ENCODE measurements at places on chromosomes 13 and 19. TPM values are rescaled to one million over a fixed set of nuclear protein-coding genes. Genes with fewer than 3 reads are reported as not detected.
A peak's percentile ranks its signal among the peaks of the same experiment; 100 is the strongest.

- no peaks in the 10 kb centered on the region for H3K27me3 ChIP-seq
- H3K4me3 ChIP-seq = no peak overlapping the region
- H3K27ac ChIP-seq = no peak overlapping the region
These were observed 95.0 kb downstream of the RNF17 start for GRCh38 chr13:24858953-24859352.

SLC25A15 gene
- total RNA-seq = 5.1 TPM

SLC17A7 gene
- 1.4 TPM for total RNA-seq

DNA sequence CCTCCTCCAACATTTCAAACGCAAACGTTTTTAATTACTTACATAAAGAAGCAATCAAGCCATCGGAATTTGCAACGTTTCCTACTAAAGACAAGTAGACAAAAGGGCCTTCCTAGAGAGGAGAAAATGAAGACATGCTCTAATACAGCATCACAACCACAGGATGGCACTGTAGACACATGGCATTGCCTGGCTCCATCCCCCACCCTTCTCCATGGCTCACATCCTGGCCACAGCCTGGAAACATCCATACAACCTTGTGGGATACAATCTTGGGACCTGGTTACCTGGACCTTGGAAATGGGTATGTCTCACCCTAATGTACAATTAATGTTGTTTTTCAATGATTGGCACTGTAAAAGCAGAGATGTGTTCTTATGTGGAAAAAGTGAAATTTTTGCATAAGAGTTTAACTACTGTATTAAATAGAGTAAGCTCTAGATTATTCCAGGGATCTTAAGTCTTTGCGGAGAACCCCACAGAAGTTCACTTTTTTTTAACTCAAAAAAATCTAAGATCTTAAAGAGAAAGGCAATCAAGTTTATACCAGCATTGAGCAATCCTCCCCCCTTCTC, 21.5 kb downstream of the EBPL start:
- no peak overlapping the region for H3K27ac ChIP-seq
- peak; percentile 36 for DNase-seq
- H3K36me3 ChIP-seq = peaks cover 14% of the 10 kb centered on the region
- H3K27me3 ChIP-seq = no peaks in the 10 kb centered on the region
- no peak overlapping the region for H3K4me3 ChIP-seq

- peak; percentile 27 for DNase-seq
- H3K4me1 ChIP-seq = no peaks in the 10 kb centered on the region
- H3K36me3 ChIP-seq = no peaks in the 10 kb centered on the region
- H3K27ac ChIP-seq = no peak overlapping the region
- no peak overlapping the region for H3K4me3 ChIP-seq
These were observed 39.9 kb upstream of the CCNE1 start for GRCh38 chr19:29771708-29772414.

ZNF565 gene
- 2.3 TPM for total RNA-seq

ZC3H4 gene
- total RNA-seq = 33.9 TPM

SLITRK1 gene
- not detected for total RNA-seq

ZNF221 gene
- total RNA-seq = 5.1 TPM

PRRG2 gene
- 1.1 TPM for total RNA-seq

DNA sequence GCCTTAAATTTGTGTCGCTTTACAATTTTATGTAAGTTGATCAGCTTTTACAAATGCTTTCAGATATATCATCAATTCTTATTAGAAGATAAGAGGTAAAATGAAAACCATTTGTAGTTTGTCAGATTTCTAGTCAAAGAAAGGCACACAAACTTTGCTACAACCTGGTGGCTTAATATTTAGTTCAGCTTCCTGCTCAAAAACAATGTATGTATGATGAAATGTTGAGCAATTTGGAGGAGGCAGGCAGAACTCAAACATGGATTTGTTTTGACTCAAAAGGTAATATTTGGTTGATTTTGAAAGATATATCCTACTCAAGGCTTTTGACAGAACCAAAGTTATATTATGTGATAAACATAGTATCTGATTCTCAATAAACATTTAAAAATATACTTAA, 24.2 kb downstream of the NEK5 start:
- no peaks in the 10 kb centered on the region for H3K4me1 ChIP-seq
- DNase-seq = no peak
- no peaks in the 10 kb centered on the region for H3K27me3 ChIP-seq
- no peak overlapping the region for H3K27ac ChIP-seq

DNA sequence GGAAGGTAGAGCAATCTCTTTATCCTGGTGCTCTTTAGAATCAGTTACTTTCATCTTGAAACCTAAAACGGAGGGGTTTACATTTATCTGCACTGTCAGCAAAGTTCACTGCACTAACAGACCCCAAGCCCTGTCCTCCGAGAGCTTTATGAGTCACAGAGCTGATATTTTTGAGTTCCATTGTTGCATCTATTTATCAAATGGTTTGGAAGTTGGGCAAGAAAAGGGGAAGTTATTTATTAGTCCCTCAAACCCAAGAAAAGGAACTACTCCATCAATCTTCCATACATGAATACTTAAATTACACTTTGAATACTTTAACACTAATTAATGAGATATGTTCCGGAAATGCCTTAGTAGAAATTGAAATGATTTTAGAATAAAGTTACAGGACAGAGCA, 55.5 kb downstream of the EDNRB start:
- H3K36me3 ChIP-seq = no peaks in the 10 kb centered on the region
- no peak for DNase-seq
- no peaks in the 10 kb centered on the region for H3K27me3 ChIP-seq

- H3K4me3 ChIP-seq = no peak overlapping the region
- no peaks in the 10 kb centered on the region for H3K27me3 ChIP-seq
- H3K36me3 ChIP-seq = no peaks in the 10 kb centered on the region
- no peaks in the 10 kb centered on the region for H3K4me1 ChIP-seq
These were observed 33.6 kb downstream of the KCTD15 start for GRCh38 chr19:33830264-33830663.

DNA sequence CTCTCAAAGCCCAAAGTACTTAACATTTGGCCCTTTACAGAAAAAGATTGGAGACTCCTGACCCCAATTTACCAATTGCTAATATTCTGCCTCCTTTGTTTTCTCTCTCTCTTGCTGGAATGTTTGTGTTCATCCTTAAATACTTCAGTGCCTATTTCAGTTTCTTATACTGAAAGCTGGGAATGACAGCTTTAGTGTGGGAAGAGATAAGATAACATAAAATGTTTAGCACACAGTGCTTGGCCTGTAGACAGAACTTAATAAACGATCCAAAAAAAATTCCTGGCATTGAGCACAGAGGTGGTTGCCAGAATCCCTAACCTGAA, 3.0 kb upstream of the PLEKHF1 start:
- H3K36me3 ChIP-seq = no peaks in the 10 kb centered on the region
- H3K4me1 ChIP-seq = peaks cover 50% of the 10 kb centered on the region
- H3K27ac ChIP-seq = peak overlapping the region; percentile 89
- DNase-seq = no peak
- no peaks in the 10 kb centered on the region for H3K27me3 ChIP-seq
- peak overlapping the region; percentile 20 for H3K4me3 ChIP-seq

DMKN gene
- total RNA-seq = 12.1 TPM

DNA sequence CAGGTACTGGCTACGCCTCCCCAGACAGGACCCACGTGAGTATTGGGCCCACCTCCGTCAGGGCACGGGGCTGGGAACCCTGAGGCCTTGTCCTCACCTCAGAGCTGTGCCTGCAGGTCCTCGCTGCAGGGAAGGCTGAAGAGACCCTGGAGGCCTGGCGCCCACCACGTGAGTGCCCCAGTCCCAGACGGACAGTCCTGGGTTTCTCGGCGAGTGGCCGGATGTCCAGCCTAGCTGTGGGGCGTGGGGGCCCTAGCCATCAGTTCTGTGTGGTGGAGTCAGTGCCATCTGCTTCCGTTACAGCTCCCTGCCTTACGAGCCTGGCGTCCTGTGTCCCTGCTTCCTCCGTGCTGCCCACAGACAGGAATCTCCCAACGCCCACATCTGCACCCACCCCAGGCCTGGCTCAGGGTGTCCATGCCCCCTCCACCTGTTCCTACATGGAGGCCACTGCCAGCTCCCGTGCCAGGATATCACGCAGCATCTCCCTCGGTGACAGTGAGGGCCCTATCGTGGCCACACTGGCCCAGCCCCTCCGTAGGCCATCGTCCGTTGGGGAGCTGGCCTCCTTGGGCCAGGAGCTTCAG, 7.8 kb upstream of the OVOL3 start:
- no peaks in the 10 kb centered on the region for H3K36me3 ChIP-seq
- H3K4me1 ChIP-seq = no peaks in the 10 kb centered on the region
- no peak overlapping the region for H3K4me3 ChIP-seq
- DNase-seq = no peak

- H3K4me3 ChIP-seq = peak overlapping the region; percentile 22
- H3K27ac ChIP-seq = peak overlapping the region; percentile 81
- no peak for DNase-seq
- H3K4me1 ChIP-seq = peaks cover 85% of the 10 kb centered on the region
- no peaks in the 10 kb centered on the region for H3K27me3 ChIP-seq
- peaks cover 17% of the 10 kb centered on the region for H3K36me3 ChIP-seq
These were observed 5.4 kb downstream of the KANK2 start for GRCh38 chr19:11191934-11192333.

FAM174C gene
- total RNA-seq = 28.7 TPM

DNA sequence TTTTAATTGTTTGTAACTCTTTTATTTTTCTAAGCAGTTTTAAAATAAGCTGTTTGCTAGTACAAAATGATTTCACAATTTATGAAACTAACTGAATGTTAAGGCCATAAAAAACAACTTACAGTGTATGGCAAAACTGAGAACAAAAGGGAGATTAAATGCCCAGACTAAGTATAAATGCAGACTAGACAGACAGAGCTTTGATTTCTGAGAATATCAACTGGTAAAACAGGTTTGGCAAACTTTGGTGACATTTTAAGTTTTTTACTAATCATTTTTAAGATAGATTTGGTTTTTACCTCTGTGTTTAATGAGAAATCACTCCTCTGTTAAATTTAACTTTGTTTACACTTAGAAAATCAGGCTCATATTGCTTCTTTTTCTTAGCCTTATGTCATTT, 127.5 kb upstream of the KLF5 start:
- H3K27me3 ChIP-seq = no peaks in the 10 kb centered on the region
- peaks cover 38% of the 10 kb centered on the region for H3K36me3 ChIP-seq
- no peaks in the 10 kb centered on the region for H3K4me1 ChIP-seq
- H3K4me3 ChIP-seq = no peak overlapping the region

- no peaks in the 10 kb centered on the region for H3K36me3 ChIP-seq
- no peak for DNase-seq
- H3K4me3 ChIP-seq = no peak overlapping the region
- H3K27ac ChIP-seq = no peak overlapping the region
These were observed 268.7 kb downstream of the MZT1 start for GRCh38 chr13:72458701-72459100.

GRCh38 chr19:31503211-31503610, 154.0 kb upstream of the TSHZ3 start:
- no peak overlapping the region for H3K4me3 ChIP-seq
- DNase-seq = no peak
- H3K4me1 ChIP-seq = no peaks in the 10 kb centered on the region
- no peak overlapping the region for H3K27ac ChIP-seq
- H3K36me3 ChIP-seq = no peaks in the 10 kb centered on the region
- H3K27me3 ChIP-seq = no peaks in the 10 kb centered on the region

GRCh38 chr13:104143760-104144416, 1077.7 kb upstream of the SLC10A2 start:
- H3K4me3 ChIP-seq = no peak overlapping the region
- no peaks in the 10 kb centered on the region for H3K27me3 ChIP-seq
- no peak overlapping the region for H3K27ac ChIP-seq
- DNase-seq = no peak

CASP14 gene
- total RNA-seq = not detected

DNA sequence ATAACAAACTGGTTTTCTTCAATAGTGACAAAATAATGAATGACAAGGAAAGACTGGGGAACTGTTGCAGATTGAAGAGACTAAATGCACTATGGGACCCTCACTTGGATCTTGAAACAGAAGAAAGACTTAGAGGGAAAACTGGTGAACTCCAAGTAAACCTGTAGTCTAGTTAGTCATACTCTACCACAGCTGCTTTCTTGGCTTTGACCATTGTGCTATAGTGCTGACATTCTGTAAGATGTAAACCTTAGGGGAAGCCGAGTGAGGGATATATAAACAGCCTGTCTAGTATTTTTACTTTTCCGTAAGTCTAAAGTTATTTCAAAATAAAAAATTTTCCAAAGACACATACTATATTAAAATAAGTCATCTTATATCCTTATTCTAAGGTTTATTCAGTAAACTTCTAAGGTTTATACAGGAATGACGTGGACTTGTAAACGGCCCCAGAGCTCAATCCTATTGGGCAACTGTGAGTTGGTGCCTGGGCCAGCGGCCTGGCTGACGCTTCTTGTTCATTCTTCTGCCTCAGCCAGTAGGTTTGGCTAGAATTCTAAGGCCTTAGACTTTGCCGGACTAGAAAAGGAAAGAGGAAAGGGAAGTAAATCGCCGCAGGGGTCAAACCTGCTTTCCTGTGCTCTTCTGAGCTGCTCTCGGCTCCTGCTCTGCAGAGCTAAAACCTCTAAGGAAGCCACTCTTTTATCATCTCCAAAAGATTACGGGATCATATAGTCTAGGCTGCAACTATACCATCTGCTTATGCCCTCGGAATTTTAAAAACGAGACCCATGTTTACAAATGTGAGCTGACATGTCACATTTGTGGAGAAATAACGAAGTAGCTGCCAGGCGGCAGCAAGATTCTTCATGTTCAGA, 33.6 kb upstream of the UBE2L5 start:
- no peak overlapping the region for H3K4me3 ChIP-seq
- H3K4me1 ChIP-seq = no peaks in the 10 kb centered on the region
- H3K27ac ChIP-seq = no peak overlapping the region
- H3K27me3 ChIP-seq = no peaks in the 10 kb centered on the region
- H3K36me3 ChIP-seq = no peaks in the 10 kb centered on the region
- no peak for DNase-seq

SPC24 gene
- 8.7 TPM for total RNA-seq

DNA sequence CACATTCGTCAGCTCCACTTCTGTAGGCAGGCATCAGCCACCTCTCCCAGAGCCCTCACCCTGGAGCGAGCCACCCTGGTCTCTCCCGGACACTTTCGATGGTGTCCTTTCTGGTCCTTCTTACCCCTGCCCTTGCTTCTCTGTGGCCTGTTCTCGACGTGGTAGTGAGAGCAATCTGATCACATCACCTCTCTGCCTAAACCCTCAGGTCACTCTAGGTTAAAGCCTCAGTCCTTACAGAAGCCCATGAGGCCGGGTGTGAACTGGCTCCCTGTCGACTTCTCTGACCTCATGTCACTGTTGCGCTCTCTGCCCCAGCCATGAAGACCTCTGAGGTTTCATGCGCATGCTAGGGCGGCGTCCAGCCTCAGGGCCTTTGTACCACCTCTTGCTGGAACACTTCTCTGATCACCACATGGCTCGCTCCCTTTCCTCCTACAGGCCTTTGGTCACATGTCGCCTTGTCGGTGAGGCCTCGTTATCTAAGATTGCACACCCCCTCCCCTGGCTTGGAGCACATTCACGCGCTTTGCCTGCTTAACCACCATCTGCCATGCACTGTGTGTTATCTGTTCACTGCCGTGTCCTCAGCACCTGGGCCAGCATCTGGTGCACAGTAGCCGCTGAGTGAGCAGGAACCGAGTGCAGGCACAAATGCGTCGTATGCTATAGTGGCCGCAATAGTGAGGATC, 101.5 kb downstream of the DPF1 start:
- H3K4me3 ChIP-seq = no peak overlapping the region
- H3K27ac ChIP-seq = no peak overlapping the region
- DNase-seq = no peak
- H3K36me3 ChIP-seq = no peaks in the 10 kb centered on the region
- H3K27me3 ChIP-seq = no peaks in the 10 kb centered on the region

- H3K27ac ChIP-seq = peak overlapping the region; percentile 88
- H3K4me3 ChIP-seq = no peak overlapping the region
- peaks cover 13% of the 10 kb centered on the region for H3K36me3 ChIP-seq
- DNase-seq = no peak
- peaks cover 64% of the 10 kb centered on the region for H3K4me1 ChIP-seq
- H3K27me3 ChIP-seq = no peaks in the 10 kb centered on the region
These were observed 5.7 kb downstream of the ACTN4 start for GRCh38 chr19:38653028-38653571.

IGFL1 gene
- not detected for total RNA-seq

AMER2 gene
- total RNA-seq = not detected

All from heart left ventricle (tissue), 16 donors.